Left ventricle myocardium inferior (tissue), 1 donor: ENCODE measurements at places on chromosomes 4 and X. TPM values are rescaled to one million over a fixed set of nuclear protein-coding genes. Genes with fewer than 3 reads are reported as not detected.

GAB1 gene
- total RNA-seq, result 87.1 TPM

ENPP6 gene
- not detected for total RNA-seq

- no peak for DNase-seq
- H3K27me3 ChIP-seq, result no peaks in the 10 kb centered on the region
- H3K4me1 ChIP-seq, result peaks cover 8% of the 10 kb centered on the region
- H3K27ac ChIP-seq, result no peak overlapping the region
Measured at GRCh38 chr4:13816472-13816871, 188.9 kb upstream of the BOD1L1 start.

DNA sequence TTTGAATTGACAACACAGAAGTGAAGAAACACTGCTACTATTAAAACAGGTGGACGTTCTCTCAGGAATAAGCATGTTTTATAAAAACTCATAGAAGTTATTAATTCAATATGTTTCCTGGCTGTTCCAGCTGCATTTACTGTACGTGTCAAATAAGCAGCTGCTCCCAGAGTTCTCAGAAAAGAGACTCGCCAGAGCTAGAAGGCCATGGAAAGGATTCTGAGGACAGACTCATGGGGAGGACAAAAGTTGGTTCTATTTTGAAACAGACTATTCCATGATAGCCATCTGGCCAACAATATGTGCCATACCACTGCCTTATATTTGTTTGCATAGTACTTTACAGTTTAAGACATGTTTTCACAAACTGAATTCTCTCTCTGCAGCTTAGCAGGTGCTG lies 136.5 kb downstream of the NR3C2 start:
- H3K27ac ChIP-seq, result no peak overlapping the region
- DNase-seq, result no peak
- H3K4me3 ChIP-seq, result no peak overlapping the region
- no peaks in the 10 kb centered on the region for H3K27me3 ChIP-seq

DNA sequence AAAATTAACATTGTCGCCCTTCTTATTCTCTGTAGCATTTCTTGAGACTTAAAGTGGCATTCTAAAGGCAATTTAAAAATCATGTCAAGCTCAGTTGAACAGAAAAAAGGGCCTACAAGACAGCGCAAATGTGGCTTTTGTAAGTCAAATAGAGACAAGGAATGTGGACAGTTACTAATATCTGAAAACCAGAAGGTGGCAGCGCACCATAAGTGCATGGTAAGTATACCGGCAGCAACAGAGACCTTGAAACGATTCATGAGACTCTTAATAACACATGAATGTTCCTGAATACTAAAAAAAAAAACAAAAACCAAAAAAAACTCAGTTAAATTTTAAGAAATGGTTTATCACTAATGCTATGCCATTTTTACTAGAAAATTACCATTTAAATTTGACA lies 82.4 kb upstream of the HPRT1 start:
- peaks cover 20% of the 10 kb centered on the region for H3K4me1 ChIP-seq
- no peaks in the 10 kb centered on the region for H3K27me3 ChIP-seq
- DNase-seq, result no peak
- H3K27ac ChIP-seq, result no peak overlapping the region
- no peak overlapping the region for H3K4me3 ChIP-seq

DNA sequence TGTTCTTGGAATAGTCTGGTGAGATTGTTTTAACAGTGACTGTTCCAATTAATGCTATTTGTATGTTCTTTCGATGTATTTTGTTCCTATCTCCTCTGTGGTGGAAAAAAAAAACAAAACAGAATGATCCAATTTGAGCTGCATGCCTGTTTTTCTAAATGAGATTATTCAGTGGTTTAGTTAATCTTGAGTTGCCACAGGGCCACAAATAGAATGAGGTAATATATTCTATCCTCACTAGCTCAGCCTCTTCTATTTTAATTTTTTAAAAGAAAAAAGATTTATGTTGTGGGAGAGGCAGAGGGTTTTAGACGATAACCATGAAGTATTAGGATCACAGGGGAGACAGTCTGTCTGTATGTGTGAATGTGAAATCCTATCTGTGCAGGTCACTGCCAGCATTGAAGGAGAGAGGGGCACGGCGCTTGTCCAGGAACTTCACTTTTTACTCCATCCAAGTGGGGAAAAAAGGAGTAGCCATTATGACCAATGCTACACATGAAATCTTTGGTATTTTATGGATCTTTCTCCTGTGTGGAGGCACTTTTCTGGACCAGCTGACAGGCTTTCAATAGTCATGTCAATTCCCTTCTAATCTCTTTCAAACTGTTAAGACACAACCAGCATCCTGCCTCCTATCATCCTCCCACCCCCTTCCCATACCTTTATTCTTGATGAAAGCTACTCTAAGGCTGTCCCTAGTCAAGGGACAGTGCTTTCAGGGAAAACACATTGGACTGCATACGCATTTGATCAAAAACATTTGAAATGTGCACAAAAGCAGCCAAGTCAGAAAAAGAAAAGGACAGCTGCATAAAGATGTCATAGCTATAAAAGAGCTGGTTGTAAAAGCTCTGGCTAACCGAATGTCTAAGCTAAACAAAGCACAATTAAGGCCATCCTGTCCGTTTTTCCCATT lies 1063.8 kb upstream of the INTU start:
- H3K27me3 ChIP-seq, result no peaks in the 10 kb centered on the region
- H3K27ac ChIP-seq, result no peak overlapping the region
- DNase-seq, result no peak
- H3K36me3 ChIP-seq, result no peaks in the 10 kb centered on the region
